ENCODE measurements at places on chromosomes 4 and X.
A peak's percentile ranks its signal among the peaks of the same experiment; 100 is the strongest.

- peak; percentile 74 for DNase-seq
Measured at GRCh38 chrX:125203737-125204578, 115.7 kb upstream of the TEX13C start.

DNA sequence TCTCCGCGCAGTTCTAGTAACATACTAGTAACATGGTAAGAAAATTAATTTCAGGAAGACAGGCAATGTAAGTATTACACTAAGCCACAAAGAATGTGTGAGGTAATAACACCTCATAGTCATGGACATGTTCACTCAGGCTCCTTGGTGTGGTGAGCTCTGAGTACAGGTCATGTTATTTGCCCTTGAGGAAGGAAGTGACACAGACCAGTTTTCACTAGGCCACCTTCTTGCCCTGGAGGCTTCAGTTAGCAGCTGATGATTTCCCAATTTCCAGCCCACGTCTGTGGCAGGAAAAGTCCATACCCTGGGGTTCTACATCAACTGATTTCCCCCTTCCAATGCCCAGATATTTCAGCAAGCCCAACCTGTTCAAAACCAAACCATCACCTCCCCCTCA lies 6.7 kb downstream of the APOO start:
- no peak for DNase-seq

DNA sequence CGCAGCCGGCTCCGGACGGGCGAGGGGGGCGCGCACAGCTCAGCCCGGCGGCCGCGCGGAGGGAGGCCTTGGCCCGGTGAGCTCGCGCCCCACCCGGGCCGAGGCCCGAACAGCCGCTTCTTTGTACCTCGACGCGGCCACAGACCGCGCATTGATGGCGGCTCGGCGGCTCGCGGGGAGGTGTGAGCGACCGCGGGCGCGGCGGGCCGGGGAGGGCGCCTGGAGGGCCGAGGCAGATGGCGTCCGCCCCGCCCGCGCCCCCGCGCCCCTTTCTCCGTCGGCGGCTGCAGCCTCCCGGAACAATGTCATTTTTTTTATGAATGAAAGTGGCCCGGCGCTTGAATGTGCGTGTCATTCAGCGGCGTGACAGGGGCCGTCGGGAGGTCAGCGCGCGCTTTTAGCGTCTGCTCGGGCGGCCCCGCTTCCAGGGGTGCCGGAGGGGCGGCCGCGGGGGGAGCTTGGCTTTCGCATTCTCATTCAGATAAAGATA lies 1.8 kb downstream of the FGFR3 start:
- DNase-seq: no peak

DNA sequence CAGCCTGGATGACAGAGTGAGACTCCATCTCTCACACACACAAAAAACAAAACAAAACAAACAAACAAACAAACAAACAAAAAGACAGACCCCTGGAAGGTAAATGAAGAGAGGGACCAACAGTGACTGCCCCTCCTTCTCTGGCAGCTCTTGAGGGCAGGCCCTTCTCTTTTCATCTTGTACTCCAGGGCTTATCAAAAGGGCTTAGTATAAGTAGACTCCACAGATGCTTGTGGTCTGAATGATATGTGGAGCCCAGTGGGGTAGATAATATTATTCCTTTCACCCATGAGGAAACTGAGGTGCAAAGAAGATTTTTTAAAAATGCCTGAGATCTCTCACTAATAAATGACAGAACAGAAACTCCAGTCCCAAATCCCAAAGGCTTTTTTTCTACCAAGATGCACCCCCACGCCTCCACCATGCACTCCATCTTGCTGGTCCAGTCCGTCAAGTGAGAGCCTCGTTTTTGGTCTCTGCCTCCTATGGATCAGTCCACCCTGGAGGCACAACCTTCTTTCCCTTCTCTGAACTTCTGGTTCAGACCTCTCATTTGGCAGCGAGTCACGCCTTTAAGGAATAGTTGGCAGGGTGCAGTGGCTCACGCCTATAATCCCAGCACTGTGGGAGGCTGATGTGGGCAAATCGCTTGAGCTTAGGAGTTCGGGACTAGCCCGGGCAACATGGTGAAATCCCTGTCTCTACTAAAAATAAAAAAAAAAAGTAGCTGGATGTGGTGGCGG lies 17.0 kb upstream of the CHRNA9 start:
- DNase-seq: no peak

DNA sequence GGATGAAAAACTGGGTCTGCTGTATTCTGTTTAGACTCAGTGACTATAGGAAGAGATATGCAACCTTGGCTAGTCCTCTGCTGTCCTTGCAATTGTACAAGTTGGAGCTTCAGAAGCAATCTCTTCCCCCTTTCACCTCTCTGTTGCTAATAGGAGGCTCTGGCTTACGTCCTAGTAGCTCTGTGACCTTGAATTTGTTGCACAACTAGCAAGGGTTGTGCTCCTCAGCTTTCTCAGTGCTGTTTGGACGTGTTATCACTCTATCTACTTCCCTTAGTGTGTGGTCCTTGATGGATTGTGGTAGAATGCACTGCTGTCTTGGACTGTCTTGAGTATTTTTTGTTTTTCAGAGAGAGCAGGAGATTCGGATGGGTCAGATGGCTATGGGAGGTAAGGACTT lies 3.4 kb upstream of the ITGB1BP2 start:
- no peak for DNase-seq

- no peak for DNase-seq
Measured at GRCh38 chr4:111040904-111041303, 418.0 kb upstream of the PITX2 start.

- DNase-seq: no peak
Measured at GRCh38 chr4:107650251-107650650, 69.8 kb downstream of the PAPSS1 start.

- no peak for DNase-seq
Measured at GRCh38 chr4:38989487-38989886, 42.7 kb downstream of the TMEM156 start.

DNA sequence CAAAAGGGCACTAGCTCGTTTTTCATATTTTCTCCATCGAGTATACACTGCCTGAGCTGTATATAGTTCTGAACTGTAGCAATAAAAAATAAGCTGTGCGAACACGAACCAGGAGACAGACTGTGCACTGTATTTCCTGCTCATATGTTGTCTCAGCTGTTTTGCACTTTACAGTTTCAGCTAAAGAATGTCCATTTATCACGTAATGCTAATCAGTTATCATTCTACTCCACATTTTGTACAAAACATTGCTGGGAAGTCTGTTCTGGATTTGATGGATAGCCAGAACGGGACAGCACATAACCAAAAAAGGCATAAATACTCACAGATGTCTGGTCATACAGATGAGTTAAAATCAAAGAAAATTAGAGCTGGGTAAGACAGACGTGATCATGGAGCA lies 315.5 kb upstream of the ADGRL3 start:
- no peak for DNase-seq

DNA sequence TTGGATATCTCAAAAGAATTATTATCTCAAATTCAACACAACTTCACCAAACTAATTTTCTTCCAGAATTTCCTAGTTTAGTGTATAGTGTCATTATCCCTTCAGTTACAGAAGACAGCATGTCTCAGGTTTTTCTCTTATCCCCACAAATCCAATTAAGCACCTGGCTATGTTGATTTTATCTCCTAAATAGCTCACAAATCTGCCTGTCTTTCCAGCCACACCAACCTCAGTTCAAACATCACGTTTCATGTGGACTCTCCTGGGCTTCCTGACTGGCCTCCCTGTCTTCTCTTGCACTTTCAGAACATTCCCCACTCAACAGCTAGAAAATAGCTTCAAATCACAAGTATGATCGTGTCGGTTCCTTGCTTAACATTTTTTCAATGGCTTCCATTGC lies 14.8 kb downstream of the STK32B start:
- DNase-seq: no peak

DNA sequence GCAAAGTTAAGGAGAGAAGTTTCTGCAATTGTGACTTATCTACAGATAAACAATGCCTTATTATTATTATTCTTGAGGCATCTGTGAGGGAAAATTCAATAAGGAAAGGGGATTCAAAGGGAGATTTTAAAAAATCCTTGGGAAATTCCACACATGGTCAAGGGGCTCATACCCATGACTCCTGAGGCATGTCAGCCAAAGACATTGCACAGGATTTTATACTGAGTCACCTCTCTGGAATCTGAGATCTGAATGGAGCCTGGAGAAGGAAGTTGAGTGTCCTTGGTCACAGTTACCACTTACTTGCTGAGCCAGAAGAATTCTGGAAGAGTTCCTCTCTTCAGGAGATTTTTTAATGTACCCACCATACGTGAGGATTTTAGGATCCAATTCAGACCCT lies 14.4 kb upstream of the CXCL8 start:
- DNase-seq: no peak

- no peak for DNase-seq
Measured at GRCh38 chr4:177163532-177163931, 146.1 kb upstream of the NEIL3 start.

GRCh38 chr4:147772459-147772969 lies 40.6 kb downstream of the ARHGAP10 start:
- no peak for DNase-seq

DNA sequence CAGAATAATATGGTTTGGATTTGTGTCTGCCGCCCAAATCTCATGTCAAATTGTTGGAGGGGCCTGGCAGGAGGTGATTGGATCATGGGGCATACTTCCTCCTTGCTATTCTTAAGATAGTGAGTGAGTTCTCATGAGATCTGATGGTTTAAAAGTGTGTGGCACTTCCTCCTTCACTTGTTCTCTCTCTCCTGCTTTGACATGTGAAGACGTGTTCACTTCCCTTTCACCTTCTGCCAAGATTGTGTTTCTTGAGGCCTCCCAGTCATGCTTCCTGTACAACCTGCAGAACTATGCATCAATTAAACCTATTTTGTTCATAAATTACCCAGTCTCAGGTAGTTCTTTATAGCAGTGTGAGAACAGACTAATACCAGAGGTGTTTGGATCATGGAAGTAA lies 325.7 kb upstream of the GIMD1 start:
- DNase-seq: no peak

- no peak for DNase-seq
Measured at GRCh38 chr4:120155287-120155686, 88.6 kb upstream of the MAD2L1 start.

- no peak for DNase-seq
Measured at GRCh38 chr4:173333658-173334084, 487 bp downstream of the HMGB2 start.

- DNase-seq: peak; percentile 38
Measured at GRCh38 chr4:67546004-67546356, 677 bp upstream of the CENPC start.

DNA sequence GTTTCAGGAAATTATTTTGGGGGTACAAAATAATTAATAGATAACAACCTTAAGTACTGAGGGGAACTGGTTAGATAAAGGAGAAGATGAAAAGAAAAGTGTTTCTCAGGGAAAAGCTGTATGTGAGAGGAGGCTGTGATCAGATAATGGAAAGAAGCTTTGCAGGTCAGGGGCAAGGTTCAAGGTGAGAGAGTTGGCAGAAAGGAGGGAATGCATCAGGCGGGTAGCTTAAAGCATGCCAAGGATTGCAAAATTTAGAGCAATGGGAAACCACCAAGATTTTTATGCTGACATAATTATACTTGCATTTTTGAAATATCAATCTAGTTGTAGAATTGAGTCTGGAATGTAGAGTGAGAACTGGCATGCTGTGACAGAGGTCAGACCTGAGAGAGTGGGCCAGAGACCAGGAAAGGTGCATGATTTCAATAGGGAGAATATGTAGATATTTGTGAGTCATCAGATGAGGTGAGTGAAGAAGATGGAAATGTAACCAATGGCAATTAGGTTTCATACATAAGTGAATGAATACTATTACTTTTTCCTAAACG lies 508.7 kb downstream of the TRIML1 start:
- DNase-seq: no peak

DNA sequence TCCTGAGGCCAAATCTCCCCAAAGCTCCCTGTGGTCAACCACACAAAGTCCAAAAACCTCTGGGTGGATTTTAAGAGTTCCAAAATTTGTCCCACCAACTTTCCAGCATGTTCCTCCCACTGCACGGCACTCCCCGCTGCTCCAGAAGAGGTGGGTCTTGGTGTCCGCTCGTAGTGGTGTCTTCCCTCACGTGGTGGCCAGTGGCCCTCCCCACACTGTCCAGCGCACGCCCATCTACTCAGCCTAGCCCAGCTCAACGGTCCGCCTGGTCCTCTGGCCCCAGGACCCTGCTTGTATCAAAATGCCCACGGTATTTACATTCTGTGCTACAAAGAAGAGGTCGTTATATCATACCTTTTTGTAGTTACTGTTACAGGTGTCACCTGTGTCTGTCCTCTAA lies 83.5 kb downstream of the NSUN7 start:
- no peak for DNase-seq

DNA sequence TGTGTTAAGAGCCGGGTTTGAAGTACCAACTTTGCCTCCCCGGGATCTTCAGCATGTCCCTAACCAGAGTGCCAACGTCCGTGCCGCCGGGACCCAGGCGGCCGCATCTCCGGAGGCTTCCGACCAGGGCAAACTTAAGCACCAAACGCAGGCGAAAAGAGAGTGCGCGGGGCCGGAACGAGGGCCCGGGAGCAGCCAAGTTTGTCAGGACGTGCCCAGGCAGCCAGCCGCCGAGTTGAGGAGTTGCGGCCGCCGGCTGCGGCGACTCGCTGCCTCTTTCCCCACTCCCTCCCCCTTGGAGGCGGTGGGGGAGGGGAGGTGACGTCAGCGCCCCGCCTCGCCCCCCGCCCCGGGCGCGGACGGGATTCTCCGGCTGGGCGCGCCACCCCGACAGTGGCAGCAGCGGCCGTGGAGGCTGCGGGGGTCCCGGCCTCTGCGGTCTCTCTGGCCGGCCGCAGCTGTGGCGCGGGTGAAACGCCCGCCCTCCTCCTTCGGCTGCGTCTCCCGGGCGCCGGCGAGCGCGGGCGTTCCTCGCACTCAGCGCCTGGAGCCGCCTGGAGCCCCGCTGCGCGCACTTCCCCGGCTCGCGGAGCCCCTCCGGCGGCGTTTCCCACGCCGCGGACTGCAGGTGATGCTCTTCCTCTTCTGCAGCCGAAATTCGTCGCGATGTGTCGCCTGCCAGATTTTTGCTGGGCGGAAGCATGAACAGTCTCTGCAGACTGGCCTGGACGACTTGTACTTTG lies 2.9 kb upstream of the FAT1 start:
- DNase-seq: no peak

DNA sequence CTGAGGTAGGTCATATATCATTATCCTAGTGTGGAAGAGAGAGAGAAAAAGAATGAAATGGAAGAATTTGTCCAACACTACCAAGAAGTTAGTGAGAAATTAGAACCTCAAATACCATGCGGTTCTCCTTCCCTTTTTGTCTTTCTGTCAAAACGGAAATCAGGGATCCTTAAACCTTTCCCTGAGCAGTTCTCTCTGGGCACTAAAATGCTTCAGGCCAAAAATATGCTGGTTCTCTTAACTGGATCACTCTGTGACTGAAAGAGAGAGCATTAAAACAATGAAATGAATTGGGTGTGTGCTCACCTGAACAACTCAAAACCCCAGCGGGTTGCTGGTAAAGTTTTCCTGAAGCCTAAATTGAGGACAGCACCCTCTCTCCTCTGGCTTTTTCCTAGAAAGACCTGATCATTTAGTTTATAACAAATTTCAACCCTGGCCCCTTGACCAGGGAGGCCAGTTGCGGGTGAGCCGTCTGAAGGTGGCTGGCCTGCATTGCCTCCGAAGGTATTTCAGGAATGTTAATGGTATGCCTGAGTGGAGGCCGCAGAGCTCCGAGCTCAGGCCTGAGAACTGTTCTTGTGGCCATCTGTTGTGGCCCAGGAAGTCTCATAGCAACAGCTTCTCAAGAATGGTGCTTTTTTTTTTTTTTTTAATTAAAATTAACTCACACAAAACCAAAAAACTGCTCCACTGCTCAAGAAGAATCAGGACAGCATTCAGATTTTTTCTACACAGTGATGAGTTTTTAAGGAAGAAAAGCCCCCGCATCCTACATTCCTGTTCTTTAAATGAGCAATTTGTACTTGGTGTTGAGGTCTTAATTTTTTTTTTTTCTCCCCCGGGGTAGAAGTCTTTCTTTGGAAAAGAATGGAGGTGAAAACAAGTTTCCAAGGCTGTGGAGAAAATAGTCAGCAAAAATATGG lies 155.1 kb downstream of the SHROOM3 start:
- DNase-seq: no peak
